ENCODE measurements at places on chromosomes 4 and X.

GRCh38 chr4:23369331-23369730 is 520.5 kb downstream of the PPARGC1A start:
- DNase-seq, result no peak

GRCh38 chr4:3440011-3440410 is 1.8 kb upstream of the HGFAC start:
- DNase-seq, result no peak

DNA sequence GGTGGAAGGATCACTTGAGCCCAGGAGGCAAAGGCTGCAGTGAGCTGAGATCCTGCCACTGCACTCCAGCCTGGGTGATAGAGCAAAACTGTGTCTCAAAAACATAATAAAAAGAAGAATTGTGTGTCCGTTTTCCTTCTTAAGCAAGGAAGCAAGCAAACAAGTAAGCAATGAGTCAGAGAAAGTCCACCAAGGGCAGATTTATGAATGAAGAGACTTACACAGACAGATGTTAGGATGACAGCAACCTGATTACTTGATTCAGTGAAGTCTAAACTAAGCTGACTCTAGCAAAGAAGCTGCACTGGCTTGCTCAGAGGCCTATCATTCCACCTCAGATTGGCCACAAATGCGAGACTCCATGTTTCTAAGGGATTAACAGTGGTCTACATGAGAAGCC is 34.1 kb upstream of the SCML1 start:
- no peak for DNase-seq

GRCh38 chr4:21780148-21780547 is 168.4 kb downstream of the KCNIP4 start:
- DNase-seq, result no peak

- DNase-seq, result no peak
These were observed 183.7 kb downstream of the SPATA18 start for GRCh38 chr4:52234561-52235440.

DNA sequence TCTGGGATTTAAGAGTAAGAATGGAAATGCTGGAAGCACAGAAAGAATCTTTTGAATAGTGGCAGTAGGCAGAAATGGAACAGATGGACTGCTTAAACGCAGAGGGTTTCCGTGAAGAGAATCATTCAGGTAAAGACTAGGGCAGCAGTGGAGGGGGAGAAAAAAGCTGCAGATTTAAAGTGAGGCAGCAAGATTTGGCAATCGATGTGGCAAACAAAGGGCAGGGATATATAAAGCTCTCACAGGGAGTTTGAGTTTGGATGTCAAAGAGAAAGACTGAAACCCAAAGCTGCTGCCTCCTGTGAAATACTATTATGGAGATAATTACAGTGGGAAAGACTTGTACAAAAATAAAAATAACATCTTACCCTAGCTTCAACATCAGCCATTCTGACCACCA is 384.0 kb downstream of the CENPC start:
- no peak for DNase-seq

DNA sequence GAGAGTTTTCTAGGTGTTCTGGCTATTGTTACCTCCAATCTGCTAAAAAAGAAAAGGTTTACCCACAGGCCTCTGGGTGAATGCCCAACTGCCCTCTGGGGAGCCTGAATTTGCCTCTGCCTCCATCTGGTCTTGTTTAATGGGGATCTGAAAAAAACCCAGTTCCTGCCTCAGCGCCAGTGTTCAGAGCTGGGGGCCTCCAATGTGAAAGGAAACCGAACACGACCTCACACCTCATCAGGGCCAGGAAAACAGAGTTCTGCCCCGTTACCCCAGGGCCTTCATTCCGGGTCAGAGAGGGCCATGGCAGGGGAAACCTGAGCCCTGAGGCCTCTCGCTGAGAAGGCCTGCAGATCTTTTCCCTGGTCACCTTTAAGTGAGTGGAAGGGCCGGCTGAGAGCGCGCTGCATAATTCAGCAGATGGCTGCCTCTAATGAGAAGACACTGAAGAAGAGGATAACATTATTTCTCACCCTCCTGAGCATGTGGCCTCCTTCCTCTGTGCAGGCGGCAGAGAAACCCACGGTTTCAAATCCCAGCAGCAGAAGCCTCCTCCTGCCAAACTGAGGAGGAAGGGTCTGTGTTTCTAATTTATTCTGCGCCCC is 6.8 kb downstream of the SEPTIN6 start:
- DNase-seq, result no peak

- DNase-seq, result no peak
These were observed 15.0 kb upstream of the TMEM144 start for GRCh38 chr4:158195297-158195696.

DNA sequence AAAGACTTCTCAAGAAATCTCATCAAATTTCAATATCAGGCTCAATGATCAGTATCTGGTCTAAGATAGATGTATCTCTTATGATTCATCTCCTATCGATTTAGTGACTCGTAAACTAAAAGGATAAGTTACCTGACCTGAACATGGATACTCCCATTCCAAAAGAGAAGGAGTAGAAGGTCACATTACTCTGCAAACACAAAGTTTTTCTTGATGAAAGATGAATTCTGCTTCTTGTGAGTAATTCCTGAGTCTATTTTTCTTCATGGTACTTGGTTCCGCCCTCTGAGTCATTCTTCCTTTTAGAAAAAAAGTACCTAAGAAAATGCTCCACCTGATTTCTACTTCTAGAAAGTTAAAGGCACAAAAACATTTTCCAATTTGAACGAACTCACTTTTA is 223.1 kb upstream of the SLIT2 start:
- no peak for DNase-seq

Data from CD4-positive, alpha-beta T cell (primary cell).